ENCODE measurements at places on chromosomes 7 and 10.

DNA sequence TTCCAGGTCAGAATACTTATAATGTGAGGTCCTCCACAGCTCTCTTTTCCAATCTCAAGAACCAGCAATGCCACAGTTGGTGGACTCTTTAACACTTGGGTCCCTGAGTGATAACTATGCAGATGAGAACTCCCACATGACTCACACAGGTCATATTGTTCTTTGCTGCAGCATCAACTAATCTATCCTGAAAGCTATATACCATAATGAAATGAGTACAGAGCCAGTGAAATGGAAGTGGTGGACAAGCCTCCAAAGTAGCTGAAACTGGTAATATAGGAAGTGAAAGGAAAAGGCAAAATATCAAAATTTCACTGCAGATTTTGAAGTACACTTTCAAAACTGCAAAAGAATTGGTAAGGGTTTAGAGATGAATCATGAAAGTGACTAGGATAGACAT lies 45.6 kb downstream of the SORCS1 start:
- DNase-seq: no peak

DNA sequence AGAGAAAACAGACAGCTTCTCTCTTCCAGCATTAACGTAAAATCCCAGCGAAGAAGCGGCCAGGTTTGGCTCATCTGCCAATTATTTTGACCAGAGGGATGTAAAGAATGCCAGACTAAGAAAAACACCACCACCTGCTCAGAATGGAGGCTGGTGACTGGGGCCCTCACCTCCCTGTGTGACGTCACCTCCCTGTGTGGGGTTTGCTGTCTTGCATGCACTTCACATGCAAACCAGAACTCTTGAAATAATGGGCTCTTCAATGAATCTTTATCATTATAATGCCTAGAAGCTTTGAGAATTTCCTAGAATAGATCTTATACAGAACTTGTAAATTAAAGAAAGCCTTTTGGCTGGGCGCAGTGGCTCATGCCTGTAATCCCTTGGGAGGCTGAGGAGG lies 101.8 kb upstream of the WAC start:
- DNase-seq: no peak

DNA sequence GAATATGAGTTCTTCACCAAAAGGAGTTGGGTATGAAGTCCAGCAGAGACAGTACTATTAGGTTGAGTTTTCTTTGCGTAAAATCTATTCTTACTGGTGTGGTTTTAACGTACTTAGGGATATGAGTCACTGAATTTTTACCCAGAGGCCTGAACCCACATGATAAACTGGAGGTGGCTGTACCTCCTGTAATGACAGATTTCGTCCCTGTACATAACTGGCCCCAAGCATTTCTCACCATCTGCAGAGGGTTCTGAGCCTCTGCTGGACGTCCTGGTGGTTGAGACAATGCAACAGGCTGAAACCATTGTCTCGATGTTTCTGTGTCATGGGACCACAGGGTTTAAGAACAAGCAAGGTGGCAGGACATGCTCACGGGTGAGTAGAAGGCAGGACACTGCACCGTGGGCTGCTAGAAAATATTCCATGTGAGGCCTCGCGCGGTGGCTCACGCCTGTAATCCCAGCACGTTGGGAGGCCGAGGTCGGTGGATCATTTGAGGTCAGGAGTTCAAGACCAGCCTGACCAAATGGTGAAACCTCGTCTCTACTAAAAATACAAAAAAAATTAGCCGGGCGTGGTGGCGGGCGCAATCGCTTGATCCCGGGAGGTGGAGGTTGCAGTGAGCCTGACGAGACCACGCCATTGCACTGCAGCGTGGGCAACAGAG lies 233.9 kb downstream of the DNAJB6 start:
- DNase-seq: no peak

DNA sequence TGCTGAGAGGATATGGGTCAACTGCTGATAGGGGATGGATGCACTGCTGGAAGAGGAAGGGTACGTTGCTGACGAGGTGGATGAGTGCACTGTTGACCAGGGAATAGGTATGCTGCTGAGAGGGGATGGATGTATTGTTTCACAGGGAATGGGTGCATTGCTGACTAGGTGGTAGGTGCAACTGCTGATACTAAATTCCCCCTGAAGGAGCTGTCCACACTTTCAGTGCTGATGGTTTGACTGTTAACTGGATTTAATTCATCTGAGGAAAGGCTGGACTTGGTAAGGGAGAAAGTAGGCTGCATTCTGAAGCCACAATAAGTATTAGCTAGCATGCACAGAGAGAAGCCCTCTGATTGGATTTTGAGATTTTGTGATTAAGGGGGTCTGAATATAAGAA lies 1196.8 kb upstream of the PHF14 start:
- DNase-seq: no peak

DNA sequence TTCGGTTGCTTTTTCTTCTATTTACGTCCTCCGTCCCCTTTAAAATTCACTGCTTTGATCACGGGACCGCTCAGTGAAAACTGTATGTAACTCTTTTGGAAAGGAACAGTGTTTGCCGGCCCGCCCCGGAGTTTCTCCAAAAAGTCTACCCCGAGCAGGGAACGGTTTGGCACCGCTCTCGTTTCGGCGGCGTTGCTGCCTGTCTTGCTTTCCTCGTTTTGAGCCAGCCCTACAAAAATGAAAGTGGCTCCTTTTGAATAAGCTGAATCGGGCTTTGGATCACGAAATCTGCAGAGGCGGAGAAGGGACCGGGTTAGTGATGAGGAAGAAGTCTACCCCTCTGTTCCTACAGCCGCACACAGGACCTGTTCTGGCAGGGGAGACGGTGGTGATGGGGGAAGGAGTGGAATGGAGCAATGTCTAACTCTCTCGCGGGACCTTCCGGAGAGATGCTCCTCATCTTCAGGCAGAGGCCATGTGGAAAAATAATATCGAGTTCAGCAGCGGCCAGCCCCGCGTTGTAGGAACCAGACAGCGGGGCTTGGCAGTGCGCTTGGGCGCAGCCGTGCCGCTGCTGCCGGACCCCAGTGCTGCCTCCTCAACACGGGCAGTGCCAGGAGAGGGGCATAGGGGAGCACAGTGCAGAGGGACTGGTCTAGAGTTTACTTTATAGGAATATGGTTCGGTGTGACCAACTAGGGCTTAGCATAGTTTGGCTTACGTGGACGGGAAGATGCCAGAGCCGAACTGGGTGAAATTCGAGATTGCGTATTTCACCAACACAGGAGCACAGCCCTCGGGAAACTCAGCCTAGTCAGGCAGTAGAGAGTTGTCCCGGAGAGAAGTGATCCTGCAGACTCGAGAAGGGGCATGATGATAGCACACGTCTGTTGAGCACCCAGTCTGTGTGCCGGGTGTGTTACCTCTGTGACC lies 1.4 kb downstream of the HTRA1 start:
- no peak for DNase-seq

Data from cerebellar nuclear complex (tissue), 1 donor.